Cardiac muscle cell (in vitro differentiated cells and primary cell): ENCODE measurements at places on chromosomes 4 and X.

GRCh38 chr4:73874386-73874785 is 5.2 kb downstream of the CXCL1 start:
- DNase-seq = no peak

DNA sequence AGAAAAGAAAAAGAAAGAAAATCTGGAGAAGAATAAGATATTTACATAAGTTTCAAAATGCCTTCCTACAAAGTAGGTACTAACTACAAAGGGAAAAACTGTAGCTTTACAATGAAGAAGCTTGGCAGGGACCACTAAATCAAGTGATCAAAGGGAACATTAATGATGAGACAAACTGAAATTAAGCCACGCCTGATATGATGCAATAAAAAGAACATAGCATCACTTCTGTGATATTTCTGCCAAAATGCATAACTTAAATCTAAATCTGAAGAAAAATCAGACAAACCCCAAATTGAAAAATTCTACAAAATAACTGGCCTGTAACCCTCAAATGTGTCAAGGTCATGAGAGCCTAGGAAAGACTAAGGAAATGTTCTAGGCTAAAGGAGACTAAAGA is 8.9 kb upstream of the DCLK2 start:
- no peak for DNase-seq

- no peak for DNase-seq
Observed at GRCh38 chr4:128688846-128689437, 120.6 kb upstream of the JADE1 start.

GRCh38 chr4:87035881-87036509 is 101.2 kb downstream of the AFF1 start:
- DNase-seq = no peak

GRCh38 chr4:53489279-53489889 is 101.9 kb downstream of the LNX1 start:
- no peak for DNase-seq

DNA sequence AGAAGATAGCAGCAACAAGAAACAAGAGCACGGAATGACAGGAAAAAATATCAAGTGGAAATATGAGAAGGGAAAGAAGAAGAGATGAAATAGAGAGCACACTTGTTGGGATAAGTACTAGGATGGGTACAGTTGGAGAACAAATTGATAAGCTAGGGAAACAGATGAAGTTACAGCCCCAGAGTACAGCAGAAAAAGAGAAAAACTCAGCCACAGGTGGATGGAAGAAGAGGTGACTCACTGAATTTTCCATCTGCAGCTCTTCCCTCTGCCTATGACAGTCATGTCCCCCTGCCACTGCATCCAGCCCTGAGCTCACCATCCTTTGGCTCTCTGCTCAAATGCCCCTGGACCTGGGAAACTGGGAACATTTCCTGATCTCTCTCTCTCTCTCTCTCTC is 209.0 kb downstream of the BCOR start:
- no peak for DNase-seq

- DNase-seq = no peak
Observed at GRCh38 chrX:16993791-16994318, 47.4 kb downstream of the REPS2 start.

- no peak for DNase-seq
Observed at GRCh38 chrX:254630-255215, 26.5 kb upstream of the PLCXD1 start.

- peak; percentile 14 for DNase-seq
Observed at GRCh38 chr4:133465022-133465421, 315.9 kb downstream of the PCDH10 start.

DNA sequence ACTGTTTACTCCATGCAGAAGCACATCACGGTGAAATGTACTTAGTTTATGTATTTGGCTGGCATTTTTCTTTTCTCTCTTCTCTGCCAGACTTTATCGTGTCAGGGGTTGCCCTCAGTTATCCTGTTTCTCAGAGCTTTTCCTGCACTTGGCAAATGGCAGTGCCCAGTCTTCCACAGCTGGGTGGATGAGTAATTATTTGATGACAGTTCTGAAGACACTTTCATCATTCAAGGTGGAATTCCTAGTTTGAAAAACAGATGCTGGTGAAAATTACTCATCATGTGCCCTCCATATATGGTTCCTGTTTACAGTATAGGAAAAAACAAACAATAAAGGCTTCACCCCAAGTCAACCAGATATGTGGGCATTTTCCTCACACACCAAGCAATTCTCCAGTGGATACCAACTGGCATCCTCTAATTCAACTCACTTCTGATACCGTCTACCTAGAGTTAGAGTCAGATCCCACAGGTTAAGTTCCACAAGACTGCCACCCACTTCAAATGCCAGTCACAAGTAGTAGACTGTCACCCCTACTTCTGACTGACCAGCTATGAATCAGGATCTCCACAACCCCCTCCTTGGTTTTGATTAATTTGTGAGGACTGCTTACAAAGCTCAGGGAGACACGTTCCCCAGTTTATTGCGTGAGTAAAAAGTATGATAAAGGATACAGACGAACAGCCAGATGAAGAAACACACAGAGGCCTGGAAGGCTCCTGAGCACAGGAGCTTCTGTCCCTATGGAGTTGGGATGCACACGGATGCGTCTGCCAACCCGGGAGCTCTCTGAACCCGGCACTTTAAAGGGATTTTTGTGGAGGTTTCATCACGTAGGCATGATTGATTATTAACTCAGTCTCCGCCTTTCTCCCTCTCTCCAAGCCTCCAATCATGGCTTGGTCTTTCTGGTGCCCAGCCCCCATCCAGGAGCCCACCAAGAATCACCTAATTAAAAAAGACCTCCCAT is 72.9 kb downstream of the CLDN34 start:
- DNase-seq = no peak

- DNase-seq = no peak
Observed at GRCh38 chrX:63013549-63013948, 337.6 kb downstream of the SPIN4 start.

- DNase-seq = no peak
Observed at GRCh38 chr4:28073860-28074555, 1213.4 kb downstream of the STIM2 start.

GRCh38 chr4:2427383-2428334 is 8.9 kb downstream of the CFAP99 start:
- no peak for DNase-seq

- no peak for DNase-seq
Observed at GRCh38 chr4:5718411-5718810, 7.4 kb downstream of the EVC start.

GRCh38 chr4:173752610-173753230 is 222.7 kb upstream of the HAND2 start:
- DNase-seq = peak; percentile 10
